ENCODE measurements at places on chromosomes 3 and 15.

DNA sequence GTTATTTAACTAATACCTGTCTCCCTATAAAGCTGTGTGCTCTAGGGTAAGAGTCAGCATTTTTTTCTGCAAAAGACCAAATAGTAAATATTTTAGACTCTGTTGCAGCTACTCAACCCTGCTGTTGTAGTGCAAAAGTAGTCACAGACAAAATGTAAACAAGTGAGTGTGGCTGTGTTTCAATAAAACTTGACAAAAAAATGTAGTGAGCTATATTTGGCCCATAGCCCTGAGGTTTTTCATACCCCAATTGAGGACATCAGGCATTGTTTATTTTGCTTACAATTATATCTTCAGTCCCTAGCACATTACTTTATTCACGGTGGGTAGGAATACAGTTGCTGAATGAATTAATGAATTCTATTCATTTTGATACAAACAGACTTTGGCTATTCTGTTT lies 58.7 kb upstream of the TBC1D5 start:
- no peak for DNase-seq

- DNase-seq, result no peak
Measured at GRCh38 chr3:11228041-11228440, 44.2 kb upstream of the ATG7 start.

DNA sequence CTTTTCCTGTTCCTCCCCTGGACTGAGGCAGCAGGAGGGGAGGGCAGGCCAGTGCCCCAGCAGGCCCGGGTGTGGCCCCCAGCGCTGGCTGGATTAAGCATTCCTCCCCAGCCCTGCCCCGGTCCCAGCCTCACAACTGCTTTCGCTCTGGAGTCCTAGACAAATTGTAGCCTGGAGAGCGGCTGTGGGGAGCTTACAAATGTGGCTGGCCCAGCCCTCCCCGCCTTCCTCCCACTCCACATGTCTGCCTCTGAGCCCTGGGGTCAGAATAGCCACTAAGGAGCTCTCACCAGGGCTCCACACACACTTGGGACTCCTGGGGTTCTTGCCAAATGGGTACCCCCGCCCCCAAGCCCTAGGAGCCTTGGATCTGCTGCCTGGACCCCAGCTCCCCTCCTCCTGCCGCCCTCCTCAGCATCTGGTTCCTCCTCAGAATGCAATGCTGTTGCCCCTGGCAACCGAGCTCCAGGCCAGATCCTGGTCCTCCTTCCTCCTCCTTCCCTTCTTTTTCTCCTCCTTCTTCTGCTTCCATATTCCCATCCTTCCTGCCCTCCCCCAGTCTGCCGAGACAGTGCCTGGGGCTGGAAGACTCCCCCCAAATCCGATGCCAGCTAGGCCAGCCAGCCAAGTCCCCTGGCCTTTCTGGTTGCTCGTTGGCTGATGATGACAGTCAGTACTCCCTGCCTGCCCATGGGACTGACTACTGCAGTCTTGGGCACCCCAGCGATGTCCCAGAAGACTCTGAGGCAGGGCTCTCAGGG lies 91.1 kb downstream of the LINGO1 start:
- no peak for DNase-seq

DNA sequence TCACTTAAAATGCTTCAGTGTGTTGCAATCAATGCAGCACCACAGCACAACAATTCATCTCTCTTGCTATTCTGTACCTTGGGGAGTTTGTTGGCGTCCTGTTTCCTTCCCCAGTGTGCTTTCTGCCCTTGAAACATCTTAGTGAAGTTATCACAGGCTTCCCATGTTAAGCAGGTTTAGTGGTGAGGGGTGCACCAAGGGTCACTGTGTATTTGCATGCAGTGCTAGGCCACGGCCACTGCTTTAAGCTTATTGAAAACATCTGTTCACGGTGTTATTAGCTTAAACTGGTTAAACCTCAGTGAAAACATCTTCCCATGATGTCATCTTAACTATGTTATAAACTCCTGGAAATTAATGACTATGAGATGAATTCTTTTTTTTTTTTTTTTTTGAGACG lies 217.3 kb upstream of the GOLIM4 start:
- DNase-seq, result no peak

DNA sequence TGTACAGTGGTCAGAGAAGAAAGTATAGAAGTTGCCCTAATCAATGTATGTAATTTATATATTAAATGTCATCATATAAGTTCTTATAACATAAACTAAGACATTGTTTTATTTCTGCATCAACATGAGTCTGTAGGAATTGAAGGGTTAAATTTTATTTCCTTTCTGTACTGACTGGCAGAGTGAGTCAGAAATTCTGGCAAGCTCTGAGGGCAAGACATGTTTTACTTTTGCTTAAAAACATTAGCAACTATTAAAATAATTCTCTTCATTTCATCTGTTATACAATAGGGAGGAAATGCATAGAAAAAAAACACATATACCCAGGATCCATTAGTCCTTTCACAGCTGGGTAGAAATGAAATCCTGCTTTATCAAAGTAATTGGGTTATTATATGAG lies 171.4 kb upstream of the ALCAM start:
- peak; percentile 5 for DNase-seq

DNA sequence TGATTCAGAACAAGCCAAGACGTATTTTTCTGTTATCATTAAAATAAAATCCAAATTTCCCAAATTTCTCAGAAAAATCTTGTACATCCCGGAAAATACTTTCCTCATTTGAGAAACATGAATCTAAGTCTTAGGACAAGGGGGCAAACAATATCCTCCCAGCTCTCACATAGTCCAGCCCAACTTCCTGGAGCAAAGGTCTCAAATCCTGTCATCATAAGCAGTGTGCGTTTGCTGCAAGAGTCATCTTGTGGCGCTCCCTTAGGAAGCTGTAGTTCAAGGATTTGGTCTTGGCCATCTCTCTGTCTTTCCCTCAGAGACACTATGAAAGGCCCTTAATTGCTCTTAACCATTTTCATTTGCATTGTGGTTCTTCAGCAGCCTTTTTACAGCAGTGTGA lies 57.5 kb upstream of the GSK3B start:
- DNase-seq, result no peak

DNA sequence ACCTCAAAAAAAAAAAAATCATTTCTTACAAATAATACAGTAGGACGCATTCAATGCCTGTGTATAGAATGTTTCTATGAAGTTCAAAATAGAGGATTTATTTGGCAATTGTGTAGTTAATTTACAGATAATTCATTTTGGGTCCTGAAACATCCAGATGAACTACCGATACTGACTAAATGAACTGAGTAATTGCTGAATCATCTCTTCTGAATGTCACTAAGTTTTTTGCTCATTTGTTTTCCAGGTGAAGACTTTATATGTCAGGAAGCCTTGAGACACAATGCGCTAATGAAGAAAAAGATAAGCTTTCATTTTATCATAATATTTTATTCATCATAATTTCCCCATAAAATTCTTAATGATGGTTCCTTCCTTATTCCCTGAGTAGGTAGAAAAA lies 39.7 kb downstream of the PCOLCE2 start:
- no peak for DNase-seq

DNA sequence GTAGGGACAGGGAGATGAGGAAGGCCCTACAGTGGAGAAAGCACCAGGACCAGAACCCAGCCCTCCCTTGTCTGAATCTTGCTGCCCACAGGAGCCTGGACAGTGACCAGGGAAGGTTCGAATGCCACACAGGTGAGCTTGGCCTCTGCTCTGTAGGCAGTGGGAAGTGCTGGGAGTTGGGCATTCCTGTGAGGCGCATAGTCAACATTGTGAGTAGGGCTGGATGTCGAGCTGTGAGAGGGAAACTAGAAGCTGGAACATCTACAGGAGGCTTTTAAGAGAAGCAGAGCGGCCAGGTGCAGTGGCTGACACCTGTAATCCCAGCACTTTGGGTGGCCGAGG lies 20.3 kb upstream of the ALAS1 start:
- DNase-seq, result no peak

DNA sequence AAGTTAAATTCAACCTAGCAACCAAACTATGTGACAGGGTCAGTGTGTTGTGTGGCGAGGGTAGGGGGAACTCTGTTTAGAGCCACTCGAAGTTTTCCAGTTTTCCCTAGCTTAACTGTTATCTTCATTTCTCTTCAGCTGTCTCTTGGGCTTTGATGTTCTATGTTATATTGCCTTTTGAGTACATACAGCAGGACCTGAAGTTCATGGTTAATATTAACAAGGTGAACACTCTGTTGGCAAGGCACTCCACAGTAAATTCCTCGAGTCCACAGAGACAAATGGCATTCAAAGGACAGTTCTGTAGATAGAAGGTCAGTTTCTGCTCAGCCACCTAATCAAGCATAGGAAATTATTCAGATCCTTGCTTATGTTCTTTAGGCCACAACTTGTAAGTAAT lies 147.9 kb upstream of the DPH6 start:
- no peak for DNase-seq

DNA sequence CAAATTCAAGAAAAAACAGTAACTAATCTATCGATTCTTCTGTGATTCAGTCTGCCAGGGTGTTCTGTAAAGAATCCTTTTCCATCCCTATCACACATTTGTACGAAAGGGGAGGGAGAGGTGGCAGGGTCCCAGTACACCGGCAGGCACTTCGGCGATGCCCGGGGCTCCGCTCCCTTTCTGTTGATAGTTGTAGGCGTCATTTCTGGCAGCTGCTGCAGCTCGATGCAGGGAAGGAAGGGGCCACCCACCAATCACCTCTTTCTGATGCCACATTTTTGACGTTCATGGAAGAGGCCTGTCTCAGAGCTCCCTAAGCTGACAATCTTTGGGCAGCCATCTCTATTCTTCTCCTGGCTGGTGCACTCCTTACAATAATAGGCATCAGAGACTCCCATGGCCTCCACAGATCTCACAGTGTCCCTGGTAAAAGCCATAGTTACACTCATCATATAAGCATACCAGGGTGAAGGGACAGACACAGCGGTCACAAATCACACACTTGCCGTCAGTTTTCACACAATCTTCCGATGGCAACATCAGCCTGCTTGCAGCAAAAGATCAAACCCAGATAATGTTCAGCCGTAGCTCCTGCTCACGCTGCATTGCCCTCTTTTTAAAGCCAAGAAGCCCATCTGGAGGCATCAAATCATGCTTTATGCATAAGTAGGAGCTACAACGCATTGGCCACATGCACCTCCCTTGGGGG lies 60.8 kb upstream of the ZBTB38 start:
- no peak for DNase-seq

DNA sequence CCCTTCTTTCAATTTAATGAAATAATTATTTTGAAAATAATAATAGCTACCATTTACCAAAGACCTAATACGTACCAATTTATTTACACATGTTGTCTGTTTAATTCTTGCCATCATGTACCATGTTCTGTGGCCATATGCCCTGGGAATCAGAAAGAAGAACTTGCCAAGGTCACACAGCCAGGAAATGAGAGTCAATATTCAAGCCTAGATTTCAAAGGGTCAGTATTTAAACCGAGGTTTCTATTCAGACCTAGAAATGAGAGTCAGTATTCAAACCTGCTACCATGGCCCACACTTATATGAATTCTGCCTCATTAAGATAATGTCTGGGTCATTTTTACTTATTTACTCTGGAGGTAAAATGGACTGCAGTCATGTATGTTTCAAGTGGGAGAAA lies 103.6 kb upstream of the TBL1XR1 start:
- no peak for DNase-seq

DNA sequence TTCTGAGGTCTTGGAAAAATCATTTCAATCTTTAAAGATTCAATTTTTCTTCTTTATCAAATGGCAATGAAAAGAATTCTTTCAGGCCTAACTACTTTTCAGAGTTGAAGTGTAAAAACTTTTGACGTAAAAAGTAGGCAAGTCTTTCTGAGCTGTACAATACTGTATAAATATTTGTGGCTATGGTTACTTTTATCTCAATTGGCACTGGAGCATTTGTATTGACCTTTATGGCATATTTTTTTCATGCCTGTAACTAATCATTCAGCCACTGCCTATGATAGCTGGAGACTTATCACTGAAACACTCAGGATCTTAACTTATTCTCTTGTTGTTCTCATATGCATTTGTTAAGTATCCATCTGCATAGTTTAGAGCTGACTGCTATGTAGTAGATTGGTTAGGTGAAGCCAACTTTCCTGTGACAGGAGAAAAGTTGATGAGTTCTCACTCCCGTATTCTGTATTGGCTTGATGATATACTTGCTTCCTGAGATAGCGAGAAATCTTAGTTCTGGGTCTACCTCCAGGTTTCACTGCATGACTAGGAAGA lies 290.4 kb upstream of the TBL1XR1 start:
- DNase-seq, result no peak

DNA sequence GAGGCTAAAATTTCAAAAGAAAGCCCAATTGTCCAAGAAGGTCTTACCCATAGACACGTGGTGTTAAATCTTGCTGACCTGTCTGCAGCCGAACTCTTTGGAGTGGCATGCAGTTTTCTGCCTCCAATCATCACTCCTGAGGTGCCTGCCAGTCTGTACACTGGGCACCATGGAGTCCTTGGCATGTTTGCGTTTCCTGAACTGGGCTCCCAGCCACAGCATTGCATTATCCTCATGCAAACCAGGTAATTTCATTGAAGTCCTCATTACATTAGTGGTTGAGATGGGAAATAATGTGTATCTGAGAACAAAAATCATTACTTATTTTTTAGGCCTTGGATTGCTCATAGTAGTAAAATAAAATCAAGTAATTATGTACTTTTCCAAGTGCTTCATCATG lies 152.3 kb downstream of the AKAP13 start:
- DNase-seq, result no peak

DNA sequence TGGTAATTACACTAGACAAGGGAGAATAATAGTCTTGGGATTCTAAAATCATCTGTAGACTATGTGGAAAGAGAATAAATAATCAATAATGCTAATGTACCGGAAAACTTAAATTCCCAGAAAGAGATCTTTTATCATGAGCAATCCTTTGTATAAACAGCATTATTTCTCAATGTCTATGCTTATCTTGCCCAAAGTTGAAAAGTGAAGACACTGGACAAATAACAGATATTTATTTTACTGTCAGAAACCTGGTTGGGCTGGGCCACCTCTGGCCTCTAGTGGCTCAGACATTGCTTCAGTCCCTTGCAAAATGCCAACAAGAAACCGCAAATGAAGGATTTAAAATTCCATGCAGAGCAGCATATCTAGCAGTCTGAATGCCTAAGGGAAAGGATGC lies 409.9 kb downstream of the FHIT start:
- DNase-seq, result no peak

- no peak for DNase-seq
Measured at GRCh38 chr3:113454057-113454456, 12.8 kb upstream of the CFAP44 start.

DNA sequence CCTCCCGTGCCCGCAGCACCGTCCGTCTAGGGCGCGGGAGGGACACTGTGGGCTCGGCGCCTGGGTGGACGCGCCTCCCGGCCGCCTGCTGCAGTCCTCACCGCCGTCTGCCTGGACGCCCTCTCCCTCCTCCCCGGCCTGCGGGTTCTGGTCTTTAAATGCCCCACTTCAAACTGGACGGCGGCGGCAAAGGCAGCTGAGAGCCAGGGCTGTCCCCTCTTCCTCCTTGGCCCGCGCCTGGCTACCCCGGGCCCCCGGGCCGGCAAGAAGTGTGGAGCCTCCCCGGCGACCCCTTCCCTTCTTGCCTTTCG lies 426 bp downstream of the CBLB start:
- no peak for DNase-seq

GRCh38 chr3:59695860-59696259 lies 646.0 kb upstream of the CFAP20DC start:
- no peak for DNase-seq

All from fibroblast of skin of left biceps (primary cell).